Right lobe of liver (tissue), 6 donors: ENCODE measurements at places on chromosomes 5 and 9. TPM values are rescaled to one million over a fixed set of nuclear protein-coding genes. Genes with fewer than 3 reads are reported as not detected.

PTCD2 gene
- 8.5 TPM for total RNA-seq

DNA sequence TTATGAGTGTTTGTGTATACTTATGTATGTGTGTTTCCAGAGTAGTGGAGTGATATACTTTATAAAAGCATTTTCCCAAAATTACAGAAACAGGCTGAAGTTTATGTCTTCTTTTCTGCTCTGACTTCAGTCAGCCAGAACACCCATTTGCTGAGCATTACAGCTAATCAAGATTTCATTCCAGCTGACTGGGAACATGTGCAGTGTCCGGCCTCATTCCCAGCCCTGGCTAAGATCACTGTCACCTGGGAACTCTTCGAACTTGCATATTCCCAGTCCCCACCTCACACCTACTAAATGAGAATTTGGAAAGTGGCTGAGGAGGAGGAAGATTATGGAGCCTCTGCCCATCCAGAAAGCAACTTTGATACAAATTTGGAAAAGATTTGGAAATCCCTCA is 90.8 kb upstream of the PRRC1 start:
- no peaks in the 10 kb centered on the region for H3K27me3 ChIP-seq
- no peak for DNase-seq
- H3K27ac ChIP-seq: no peak overlapping the region
- no peaks in the 10 kb centered on the region for H3K36me3 ChIP-seq

DNA sequence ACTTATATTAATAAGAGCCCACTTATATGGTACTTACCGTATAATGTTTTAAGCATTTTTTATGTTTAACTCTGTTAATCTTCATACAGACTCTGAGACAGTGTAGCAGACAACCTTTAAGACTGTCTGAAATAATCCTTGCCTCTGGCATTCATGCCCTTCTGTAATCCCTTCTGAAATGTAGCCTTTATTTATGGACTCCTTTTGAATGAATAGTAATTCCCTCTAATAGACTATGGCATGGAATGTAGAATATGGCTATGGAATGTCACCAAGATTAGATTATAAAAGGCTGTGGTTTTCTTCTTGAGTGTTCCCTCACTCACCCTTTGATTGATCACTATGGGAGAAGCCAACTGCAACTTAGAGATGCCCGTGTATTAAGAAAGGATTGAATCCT is 439.4 kb downstream of the SH3GL2 start:
- H3K27ac ChIP-seq: no peak overlapping the region
- H3K4me3 ChIP-seq: no peak overlapping the region
- no peaks in the 10 kb centered on the region for H3K27me3 ChIP-seq
- DNase-seq: no peak

- H3K4me1 ChIP-seq: peaks cover 26% of the 10 kb centered on the region
- no peaks in the 10 kb centered on the region for H3K36me3 ChIP-seq
- H3K4me3 ChIP-seq: no peak overlapping the region
- peak overlapping the region; percentile 41 for H3K27ac ChIP-seq
- DNase-seq: no peak
These were observed 330.1 kb downstream of the ADGRV1 start for GRCh38 chr5:90888511-90889324.

DNA sequence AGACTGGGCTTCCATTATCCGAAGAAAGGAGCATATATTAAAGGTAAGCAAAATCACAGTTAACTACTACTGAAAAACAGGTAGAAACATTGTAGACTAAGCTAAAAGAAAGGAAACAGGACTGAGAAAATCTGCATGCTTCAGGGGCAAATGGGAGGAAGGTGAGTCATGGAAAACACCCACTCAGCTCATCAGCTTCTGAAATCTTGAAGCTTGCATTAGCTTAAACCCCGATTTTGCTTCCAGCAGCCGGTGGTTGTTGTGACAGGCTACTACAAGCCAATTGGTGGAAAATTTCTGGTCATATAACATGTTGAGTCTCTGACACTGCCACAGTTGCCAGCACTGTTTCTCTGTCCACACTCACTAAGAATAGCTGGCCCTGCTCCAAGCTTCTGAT is 179.6 kb upstream of the PUM3 start:
- H3K4me3 ChIP-seq: no peak overlapping the region
- no peak for DNase-seq
- H3K36me3 ChIP-seq: no peaks in the 10 kb centered on the region
- H3K27ac ChIP-seq: no peak overlapping the region
- no peaks in the 10 kb centered on the region for H3K27me3 ChIP-seq

DNA sequence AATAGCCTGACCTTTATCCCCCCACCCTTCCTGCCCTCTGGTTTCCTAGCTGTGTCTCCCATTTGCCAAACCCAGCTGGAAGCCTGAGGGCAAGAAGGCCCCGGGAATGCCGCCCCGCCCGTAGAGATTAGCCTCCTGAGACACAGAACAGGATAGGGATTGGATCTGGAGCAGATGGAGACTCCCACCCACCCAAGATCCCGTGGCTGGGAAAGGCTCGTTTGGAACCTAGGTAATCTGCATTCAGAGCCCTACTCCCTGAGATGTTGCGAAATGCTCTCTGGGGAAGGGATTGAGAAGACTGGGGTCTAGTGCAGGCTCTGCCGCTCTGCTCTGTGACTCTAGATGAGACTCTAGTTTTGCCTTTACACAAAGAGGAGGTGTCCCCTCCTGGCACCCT is 10.9 kb downstream of the AQP3 start:
- no peak overlapping the region for H3K27ac ChIP-seq
- no peaks in the 10 kb centered on the region for H3K27me3 ChIP-seq
- H3K4me1 ChIP-seq: no peaks in the 10 kb centered on the region
- no peak for DNase-seq

DNA sequence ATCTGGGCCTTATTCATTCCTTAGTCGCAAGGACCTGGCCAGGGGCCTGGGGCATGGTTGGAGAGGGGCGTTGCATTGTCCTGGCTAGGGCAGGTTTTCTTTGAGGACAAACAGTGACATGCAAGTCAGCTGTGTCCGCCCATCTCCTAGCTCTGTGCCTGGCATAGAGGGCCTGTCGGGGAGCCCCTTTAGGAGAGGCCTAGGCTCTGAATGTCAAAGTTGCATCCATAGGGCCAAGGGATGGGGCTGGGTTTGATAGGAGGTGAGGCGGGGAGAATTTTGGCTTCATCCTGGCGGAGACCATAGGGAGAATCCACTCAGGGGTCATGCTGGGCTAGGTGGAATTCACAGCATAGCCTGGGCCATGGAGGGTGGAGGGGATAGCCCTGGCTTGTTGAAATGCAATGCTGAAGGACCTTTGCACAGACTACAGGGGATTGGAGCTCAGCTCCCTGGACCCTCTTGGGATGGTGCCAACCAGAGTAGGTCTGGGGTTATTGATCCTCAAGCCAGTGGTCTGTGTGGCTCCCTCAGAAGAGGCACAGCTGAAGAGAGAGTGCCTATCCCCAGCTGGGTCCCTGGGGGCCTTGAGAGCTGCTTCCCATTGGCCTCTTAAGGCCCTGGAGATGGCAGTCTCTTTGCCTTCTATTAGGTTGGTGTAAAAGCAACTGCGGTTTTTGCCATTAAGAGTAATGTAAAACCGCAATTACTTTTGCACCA is 104.0 kb downstream of the RGS3 start:
- no peaks in the 10 kb centered on the region for H3K36me3 ChIP-seq
- no peaks in the 10 kb centered on the region for H3K27me3 ChIP-seq
- no peak overlapping the region for H3K27ac ChIP-seq
- peak; percentile 27 for DNase-seq
- no peaks in the 10 kb centered on the region for H3K4me1 ChIP-seq

ARSI gene
- not detected for total RNA-seq

SELENOP gene
- 1,946 TPM for total RNA-seq

DNA sequence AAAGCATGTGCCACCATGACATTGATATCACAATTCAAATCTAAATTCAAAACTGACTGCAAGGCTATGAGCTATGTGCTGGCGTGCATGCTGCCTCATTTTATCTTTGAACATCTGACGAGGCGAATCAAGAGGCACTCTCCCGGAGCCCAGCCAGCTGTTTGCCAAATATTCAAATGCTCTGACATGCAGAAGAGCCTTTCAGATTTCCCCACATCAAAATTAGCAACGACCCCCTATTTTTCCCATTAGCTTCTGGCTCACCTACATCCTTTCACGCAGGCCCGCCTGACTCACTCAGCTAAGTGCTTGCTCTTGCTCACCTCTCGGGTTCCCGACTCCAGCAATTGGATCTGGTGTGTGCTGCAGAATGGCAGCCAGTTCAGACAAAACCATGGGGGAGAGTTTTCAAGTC is 159.0 kb downstream of the NR2F1-AS1 start:
- no peaks in the 10 kb centered on the region for H3K4me1 ChIP-seq
- no peaks in the 10 kb centered on the region for H3K36me3 ChIP-seq
- DNase-seq: no peak
- no peak overlapping the region for H3K4me3 ChIP-seq
- H3K27me3 ChIP-seq: no peaks in the 10 kb centered on the region

DNA sequence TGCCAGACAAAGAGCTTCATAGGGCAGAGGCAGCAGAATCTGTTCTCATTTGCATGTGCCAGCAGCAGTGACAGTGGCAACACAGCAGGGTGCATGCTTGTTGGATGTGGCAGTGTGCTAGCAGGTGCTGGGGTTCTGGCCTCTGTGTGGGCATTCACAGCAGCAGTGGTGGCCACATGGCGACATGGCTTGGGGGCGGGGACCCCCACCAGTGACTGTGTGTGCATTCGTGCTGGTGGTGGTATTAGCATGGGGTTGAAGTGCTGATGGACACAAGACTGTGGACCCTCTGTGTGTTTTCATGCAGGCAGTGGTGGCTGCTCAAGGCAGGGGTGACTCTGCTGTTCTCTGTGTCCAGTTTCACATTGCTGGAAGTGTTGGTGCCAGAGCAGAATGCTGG is 183.2 kb upstream of the PDE4D start:
- H3K27ac ChIP-seq: no peak overlapping the region
- no peaks in the 10 kb centered on the region for H3K4me1 ChIP-seq
- H3K36me3 ChIP-seq: no peaks in the 10 kb centered on the region
- DNase-seq: no peak
- no peak overlapping the region for H3K4me3 ChIP-seq

PRRC1 gene
- total RNA-seq: 36.0 TPM

DNA sequence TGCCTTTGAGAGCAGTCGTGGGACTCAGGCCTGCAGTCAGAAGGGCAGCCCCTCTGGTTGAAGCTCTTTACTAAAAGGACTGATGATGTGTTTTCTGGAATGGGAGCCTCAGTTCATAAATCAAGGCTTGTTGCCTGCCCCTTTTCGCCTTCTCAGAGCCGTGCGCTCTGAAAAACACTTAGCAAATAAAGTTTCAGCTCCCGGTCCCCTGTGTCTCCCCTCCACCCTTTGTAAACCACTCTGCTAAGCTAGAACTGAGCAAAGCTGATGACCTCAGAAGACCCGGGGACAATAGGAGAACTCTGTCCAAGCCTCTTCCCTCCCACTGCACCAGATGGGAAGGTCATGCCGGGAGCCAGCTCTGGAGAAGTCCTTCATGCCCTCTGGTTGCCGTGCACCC is 39.3 kb upstream of the ADRA1B start:
- peak overlapping the region; percentile 80 for H3K27ac ChIP-seq
- no peak for DNase-seq
- H3K4me3 ChIP-seq: no peak overlapping the region
- peaks cover 14% of the 10 kb centered on the region for H3K4me1 ChIP-seq
- no peaks in the 10 kb centered on the region for H3K27me3 ChIP-seq

DNA sequence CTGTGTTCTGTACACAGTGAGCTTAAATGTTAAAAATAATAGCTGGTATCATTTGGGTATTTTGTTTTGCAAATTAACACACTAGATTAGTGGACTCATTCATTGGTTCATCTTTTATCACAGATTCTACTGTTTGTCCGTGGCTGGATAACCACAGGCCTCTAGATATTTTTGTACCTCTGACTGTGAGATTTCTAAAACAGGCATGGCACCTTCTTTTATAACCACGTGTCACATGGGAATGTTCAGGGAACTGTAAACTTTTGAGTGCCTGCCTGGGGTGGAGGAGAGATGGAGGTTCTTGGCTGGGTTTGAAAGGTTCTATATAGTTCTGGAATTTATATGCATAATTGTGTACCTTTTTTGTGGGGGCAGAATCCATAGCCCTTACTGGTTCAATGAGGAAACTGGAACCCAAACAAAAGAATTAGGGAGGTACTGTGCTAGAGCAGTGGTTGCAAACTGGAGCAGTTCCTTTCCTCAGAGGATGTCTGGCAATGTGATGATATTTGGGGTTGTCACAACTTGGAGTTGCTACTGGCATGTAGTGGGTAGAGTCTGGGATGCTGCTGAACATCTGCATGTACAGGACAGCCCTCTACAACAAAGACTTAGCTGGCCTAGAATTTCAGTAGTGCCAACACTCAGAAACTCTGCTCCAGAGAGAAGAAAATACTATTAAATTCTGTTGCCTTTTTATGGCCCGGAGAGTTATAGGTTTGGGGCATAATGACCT is 16.9 kb downstream of the TLE4 start:
- H3K36me3 ChIP-seq: no peaks in the 10 kb centered on the region
- H3K27ac ChIP-seq: no peak overlapping the region
- H3K4me3 ChIP-seq: no peak overlapping the region
